AG08395 (cell line): ENCODE measurements at places on chromosomes 7 and 10.

GRCh38 chr10:3542185-3542611 is 242.8 kb downstream of the KLF6 start:
- DNase-seq, result peak; percentile 88

DNA sequence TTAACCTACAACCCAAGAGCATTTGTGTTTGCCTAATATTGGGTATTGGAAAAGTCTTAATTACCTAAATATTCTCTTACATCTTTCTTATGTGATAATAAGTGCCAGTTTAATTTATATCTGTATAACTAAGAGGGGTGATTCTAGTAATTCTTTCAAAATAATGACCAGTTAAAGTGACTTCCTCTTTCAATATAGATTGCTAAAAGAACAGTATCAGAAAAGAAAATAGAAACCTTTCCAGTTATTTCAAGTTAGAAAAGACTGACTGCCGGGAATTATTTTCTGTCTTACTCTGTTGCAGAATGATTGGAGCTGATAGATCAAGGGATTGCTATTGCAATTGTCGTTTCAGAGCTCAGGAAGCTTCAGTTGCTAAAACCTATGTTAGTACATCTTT is 525.0 kb upstream of the SEMA3D start:
- no peak for DNase-seq

- peak; percentile 46 for DNase-seq
These were observed 120.3 kb downstream of the WNT2 start for GRCh38 chr7:117202511-117202910.

DNA sequence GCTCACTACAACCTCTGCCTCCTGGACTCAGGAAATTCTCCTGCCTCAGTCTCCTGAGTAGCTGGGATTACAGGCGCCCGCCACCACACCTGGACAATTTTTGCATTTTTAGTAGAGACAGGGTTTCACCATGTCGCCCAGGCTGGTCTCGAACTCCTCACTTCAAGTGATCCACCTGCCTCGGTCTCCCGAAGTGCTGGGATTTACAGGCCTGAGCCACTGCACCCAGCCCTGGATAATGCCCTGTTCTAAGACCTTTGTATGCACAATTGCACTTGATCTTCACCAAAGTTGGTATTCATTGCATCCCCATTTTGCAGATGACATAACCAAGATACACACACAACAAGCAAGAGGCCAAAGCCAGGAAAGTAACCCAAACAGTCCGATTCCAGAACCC is 97.7 kb upstream of the CARD11 start:
- no peak for DNase-seq

DNA sequence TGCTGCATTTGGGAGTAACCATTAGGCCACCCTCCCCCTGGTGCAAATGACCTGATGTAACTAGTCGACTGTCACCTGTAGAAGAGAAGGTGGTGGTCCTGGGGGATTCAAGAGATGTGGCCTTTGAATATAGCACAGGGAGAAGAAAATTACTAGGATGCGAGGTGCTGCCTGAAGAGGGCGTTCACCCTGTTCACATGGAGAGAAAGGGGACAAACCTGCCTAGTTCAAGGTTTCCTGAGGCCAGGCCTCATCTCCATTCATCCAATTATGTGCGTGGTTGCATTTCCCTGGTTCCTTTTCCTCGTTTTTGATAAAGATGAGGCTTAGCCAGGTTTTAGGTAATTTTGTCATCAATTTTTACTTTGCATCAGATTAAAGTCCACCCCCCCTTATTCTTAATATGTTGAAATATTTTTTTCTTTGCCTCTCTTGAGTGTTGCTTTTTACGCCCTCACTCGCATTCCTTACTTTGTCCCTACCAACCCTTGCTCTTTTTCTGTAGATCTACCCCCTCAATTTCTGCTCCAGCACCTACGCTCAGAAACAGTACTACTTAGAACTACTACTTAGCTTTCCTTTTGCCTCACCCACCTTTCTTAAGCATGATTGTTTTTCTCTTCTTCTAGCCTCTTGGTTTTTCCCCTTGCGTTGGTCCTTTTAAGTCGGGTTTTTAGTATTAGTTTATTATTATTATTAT is 13.7 kb downstream of the CLCN1 start:
- no peak for DNase-seq

DNA sequence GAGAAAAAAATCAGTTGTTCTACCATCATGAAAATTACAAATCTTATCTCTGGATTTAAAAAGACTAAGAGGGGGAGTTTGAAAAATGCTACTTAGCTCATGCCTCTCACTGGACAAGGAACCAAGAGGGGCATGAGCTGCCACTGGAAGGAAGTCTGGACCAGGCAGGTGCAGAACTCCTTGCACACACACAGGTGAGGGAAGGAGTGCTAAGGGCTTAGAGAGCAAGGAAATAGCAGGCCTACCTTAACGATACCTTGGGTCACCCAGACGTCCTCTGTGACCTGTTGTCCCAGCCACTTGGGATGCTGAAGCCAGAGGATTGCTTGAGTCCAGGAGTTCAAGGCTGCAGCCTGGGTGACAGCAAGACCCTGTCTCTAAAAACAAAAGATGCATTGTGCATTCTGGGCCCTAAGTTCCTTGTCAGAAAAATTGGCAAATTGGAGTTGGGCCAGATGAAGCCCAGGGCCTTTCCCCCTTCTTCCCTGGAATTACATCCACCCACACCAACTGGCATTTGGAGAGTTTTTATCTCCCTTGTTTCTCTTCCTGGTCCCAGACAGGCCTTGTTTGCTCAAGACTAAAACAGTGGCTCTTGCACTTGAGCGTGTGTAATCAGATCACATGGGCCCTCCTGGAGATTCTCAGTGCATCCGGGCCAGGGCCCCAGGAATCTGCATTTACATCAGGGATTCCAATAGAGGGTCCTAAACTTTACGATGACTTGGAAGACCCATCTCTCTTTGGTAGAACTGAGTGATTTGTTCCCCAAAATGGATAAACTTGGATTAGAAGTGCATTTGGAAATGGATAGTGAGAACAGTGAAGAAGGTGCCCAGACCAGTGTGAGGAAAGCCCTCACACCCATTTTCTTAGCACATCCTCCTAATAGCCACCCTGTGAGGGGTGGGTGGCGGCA is 3.0 kb downstream of the DDIT4 start:
- DNase-seq, result no peak

GRCh38 chr7:119665796-119666195 is 607.2 kb upstream of the KCND2 start:
- no peak for DNase-seq
